Dermis microvascular lymphatic vessel endothelial cell (primary cell): ENCODE measurements at places on chromosomes 5 and 9.
A peak's percentile ranks its signal among the peaks of the same experiment; 100 is the strongest.

DNA sequence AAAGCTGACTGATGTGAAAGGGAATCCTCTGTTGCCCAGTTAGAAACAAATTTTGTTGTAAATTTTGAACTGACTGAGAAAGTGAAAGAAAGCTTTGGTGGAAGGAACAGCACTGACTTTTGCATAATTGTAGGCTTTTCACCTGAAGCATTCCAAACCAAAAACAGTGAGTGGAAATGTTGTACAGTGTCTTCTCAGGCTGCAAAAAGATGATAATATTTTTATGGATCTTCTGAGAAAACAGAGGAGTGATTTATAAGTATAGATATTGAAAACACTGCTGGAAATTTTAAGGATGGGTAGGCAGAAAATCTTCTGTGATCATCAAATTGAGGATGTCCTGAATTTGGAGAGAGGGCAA is 40.0 kb downstream of the LURAP1L start:
- no peak for DNase-seq

GRCh38 chr5:180647465-180647864 is 1.9 kb downstream of the FLT4 start:
- no peak for DNase-seq

GRCh38 chr5:56838409-56839039 is 23.2 kb downstream of the MAP3K1 start:
- DNase-seq, result peak; percentile 48

- DNase-seq, result peak; percentile 96
Measured at GRCh38 chr5:61331407-61332357, at the start of gene ZSWIM6. ZSWIM6 (plus strand) TSS chr5:61332258; CDS start chr5:61332273, 15 bp downstream.
